Fibroblast of gingiva (primary cell): ENCODE measurements at places on chromosomes 3 and 15.
A peak's percentile ranks its signal among the peaks of the same experiment; 100 is the strongest.

DNA sequence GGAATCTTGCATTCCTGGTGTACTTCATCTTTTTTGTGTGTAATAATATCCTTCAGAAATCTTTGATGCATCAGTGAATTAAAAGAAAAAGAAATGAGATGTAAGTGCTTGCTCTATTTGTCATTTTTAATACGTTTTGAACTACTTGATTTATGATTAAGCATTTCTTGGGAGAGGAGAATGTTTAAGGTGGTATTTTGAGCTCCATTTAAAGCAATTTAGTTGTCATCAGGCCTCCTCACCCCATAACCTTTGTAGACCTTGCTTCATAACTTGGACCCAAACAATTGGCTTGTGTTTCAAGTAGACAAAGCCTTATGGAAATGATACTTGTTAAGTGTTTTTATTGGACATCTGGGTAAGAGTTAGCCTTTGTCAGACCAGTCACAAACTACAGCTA, 87.1 kb upstream of the VEPH1 start:
- no peak for DNase-seq

DNA sequence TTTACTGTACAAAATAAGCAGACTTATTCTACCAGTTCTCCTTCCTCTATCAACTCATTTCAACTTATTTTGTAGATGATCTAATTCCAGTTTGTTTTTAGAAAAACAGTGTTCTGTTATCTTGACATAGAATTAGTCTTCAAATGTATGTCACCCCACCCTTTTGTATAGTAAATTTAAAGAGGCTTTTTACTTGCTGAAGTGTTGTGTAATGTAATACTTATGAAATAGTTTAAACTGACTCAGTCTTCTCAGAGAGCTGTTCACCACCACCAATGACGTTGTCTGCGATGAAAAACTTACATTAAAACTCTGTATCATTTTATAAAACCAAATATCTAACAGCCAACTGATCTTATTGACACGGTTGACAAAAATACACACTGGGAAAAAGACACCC, 82.9 kb downstream of the RAP2B start:
- DNase-seq = no peak

DNA sequence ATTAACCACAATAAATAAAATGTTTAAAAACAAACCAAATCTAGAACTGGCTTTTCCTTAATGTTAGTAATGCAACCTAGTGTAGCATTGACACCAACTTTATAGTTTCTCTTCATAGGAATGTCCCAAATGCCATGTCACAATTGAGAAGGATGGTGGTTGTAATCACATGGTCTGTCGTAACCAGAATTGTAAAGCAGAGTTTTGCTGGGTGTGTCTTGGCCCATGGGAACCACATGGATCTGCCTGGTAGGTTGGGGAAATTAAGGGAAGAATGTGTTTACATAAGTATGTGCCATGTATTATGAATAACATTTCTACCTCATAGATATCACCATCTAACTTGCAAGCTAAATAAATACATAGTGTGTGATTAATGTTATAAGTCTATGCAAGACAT, 84.4 kb upstream of the GOLGA6B start:
- DNase-seq = peak; percentile 32

GRCh38 chr3:18868911-18869689, 279.2 kb upstream of the KCNH8 start:
- no peak for DNase-seq

DNA sequence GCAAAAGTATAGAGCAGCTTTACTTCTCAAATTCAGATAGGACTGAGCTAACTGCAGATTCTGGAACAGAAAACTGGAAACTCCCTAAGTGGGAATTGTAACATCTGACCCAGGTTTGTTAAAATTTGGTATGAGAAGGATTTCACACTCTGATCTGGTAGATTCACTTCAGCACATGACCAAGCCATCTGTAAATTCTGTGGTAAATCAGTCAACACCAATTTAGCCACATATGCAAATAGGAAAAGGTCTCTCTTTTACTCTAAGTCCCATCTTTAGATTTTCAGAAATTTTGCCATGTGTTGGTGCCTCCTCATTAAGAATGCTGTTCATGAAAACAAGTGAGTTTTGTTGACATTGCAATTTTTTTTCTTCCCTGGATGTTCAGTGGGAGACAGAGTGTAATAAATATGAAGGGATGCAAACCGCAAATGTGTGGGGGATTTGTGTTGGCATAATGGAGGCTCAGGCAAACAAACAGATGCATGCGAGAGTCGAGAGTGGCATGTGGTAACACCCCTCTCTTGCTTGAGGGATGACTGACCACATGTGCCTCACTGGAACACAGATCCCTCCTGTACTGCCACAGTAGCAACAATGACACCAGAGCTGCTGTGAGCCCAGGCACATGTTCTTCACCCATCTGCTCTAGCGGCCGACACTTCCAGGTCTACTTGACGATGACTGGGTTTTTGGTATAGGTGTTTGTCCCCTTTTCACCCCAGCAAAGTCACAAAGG, 146.6 kb downstream of the FEZF2 start:
- DNase-seq = no peak

GRCh38 chr15:74312445-74313007, 54.9 kb downstream of the CYP11A1 start:
- no peak for DNase-seq

DNA sequence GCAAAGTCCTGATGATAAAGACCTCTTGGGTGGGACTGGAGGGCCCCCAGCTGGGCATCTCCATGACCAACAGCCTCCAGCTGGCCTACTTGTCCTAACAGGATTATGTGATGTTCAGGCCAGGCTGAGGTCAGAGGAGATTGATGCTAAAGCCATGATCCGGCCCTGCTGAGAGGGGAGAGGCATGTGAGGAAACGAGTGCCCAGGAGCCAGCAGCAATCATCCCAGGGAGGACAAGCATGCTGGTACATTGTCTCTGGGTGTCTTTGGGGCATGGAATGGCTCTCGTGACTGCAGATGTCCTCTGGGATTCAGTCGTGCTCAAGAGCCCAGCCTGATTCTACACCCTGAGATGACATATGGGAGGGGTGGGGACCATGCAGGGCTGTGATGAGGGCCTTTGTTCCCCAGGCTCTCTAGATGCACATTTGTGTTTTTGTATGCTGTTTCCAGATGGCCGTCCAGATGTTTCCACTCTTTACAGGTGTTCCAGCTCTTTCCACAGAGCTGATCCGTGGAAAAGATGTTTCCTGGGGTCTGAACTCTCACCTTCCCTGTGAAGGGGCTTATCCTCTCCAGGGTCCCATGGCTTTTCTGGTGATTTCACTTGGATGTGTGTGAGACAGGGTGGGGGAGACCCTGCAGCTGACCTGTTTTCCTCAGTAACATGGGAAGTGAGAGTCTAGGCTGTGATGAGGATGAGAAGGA, 20.2 kb downstream of the SLC24A1 start:
- no peak for DNase-seq

DNA sequence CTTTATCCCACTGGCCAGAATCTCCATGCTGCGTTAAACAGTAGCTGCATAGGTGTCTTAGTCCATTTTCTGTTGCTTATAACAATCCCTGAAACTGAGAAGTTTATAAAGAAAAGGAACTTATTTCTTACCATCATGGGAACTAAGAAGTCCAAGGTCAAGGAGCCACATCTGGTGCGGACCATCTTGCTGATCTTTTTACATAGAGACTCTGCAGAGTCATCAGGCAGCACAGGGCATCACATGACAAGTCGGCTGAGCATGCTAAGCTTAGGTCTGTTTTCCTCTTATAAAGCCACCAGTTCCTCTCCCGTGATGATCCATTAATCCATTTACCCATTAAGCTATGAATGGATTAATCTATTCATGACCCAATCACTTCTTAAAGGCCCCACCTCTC, 22.4 kb upstream of the FAM174B start:
- DNase-seq = no peak

DNA sequence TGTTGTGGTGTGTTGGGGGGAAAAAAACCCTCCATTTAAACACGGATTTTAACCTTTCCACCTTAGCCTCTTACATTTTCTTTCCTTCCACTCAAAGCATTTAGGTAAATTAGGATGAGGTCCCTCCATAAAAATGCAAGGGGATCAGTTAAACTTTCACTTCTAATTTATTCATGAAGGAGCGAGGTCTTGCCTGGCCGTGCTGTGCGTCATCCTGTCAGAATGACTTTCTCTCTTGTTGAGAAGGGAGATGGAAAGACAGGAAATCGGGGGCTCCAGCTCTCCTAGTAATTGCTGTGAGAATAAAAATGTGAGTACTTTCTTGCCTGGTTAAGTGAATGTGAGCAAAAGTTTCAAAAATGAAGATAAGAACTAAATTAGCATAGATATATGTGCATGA, 962.3 kb upstream of the NR2F2 start:
- DNase-seq = no peak

GRCh38 chr15:89142423-89142822, 54.2 kb downstream of the ABHD2 start:
- DNase-seq = no peak

DNA sequence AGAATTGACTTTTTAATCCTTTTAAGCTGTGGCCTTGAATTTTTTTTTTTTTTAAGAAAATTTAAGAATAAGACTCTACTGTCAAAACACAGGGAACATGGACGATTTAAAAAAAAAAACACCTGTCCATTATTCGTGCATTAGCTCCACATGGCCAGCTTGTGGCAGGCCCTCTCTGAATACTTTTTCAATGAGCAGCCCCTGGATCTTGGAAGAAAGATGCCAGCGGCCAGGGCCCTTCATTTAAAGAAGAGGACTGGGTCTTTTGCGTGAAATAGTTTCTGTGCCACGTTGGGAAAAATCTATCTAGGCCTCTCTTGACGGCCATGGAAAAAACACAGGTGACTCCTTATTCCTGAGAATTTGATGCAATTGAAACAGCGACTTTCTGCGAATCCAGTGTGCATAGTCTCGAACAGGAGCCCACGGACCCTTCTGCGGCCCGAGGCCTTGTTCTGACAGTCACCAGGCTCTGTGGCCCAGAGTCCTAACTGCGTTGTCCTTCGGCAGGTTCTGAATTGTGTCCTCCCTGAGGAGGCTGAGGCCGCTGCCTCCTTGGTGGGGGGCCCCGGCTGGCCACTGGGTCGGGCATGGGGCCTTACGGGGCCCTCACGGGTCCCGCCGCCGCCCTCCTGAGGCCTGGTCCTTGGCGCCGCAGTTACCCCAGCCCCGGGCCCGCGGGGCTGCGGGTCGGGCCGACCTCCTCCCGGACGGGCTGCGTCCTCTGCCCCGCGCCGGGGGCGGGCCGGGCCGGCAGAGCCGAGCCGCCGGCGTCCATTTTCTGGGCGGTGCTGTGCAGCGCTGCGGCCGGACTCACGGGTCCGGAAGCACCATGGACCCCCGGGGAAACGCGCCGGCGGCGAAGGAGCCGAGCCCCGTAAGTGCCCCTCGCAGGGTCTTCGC, 33.5 kb downstream of the ZBTB38 start:
- DNase-seq = no peak

DNA sequence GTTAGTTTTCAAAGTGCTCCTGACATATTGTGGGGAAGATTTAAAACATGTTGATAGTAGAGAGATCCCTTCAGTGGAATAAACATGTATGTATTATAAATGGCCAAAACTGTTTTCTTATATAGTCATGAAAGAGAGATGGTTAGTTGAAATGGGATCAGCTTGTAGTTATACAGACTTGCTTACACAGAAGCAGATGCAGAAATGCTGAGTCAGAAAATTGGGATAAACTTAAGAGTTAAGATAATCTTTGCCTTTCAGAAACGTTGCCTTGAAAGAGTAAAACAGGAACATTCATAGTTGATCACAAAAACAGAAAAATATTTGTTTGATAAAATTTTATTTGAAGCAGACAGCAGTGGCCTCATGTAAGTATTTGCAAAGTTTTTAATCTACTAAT, 433.2 kb upstream of the BCHE start:
- DNase-seq = no peak

DNA sequence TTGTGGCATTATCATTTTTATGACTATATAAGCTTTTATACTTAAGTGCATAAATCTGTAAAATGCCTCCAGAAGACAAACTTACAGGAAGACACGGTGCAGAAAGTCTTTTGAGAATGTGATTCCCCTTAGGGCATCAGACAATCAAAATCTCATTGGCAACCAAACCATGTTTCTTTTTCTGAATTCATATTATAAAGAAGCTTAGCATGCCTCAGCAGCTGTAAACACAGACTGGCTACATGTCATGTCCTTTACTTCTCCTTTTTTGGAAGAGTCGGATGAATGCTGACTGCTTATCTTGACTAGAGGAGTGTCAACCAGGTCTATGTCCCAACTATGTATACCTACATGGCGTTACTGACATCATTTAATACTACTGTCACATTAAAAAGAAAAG, 150.1 kb downstream of the PLD1 start:
- DNase-seq = no peak

- DNase-seq = no peak
These were observed 169.5 kb upstream of the CNTN6 start for GRCh38 chr3:923161-923910.

- DNase-seq = no peak
These were observed 74.8 kb downstream of the RPN1 start for GRCh38 chr3:128575777-128576176.

GRCh38 chr15:36371509-36371908, 207.9 kb upstream of the CDIN1 start:
- peak; percentile 4 for DNase-seq

DNA sequence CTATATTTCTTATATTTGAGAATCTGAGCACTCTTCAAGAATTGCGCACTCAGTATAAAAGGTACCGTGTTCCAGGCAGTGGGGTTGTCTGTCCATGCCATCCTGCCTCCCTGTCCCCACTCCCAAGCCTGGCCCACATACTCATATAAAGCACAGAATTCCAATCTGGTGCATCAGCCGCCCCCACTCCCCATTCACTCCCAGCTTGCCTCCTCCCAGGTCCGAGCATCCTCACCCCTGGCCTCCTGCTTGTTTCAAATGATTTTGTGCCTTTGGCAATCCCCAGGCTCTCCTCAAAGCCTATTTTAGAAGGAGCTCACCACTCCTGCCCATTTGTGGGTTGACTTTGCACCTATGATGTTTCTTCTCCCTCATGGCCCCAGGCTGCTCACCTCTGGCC, 22.2 kb upstream of the IGF1R start:
- no peak for DNase-seq

DNA sequence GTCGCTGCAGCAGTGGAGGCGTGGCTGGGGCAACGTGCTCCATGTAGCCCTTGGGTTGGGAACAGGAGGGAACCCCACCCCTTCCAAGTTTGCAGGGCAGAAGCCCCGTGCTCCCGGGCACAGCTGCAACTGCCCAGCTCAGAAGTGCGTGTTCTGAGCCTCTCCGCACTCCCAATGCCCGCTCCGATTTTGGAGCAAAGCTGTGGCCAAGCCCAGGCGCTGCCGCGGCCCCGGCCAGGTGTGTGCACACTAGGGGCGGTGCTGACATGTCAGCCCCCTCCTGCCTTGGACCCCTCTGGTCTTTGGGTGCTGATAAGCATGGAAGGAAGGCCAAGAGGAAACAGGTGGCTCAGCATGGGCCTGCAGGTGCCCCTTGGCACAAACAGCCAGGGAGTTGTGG, 87.6 kb upstream of the TTBK2 start:
- DNase-seq = no peak
